ENCODE measurements at places on chromosomes 1 and 21.

DNA sequence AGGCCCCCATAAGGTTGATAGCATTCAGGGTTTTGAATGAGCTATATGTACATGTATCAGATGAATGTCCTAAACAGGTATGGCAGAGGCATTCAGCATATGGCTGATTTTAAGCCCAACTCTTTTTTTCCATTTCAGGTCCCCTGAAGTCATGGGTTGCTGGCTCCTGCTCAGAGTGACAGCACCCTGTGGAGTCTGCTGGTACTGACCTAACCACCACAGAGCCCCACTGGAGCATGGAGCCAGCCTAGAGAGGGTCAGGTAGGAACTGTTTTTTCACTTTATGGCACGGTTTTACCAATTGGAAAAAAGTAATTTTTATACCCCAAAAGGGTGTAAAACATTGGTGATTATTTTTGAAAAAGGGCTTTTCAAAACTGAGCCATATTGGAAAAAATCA lies 82.5 kb upstream of the MPC2 start:
- no peak for ATAC-seq

DNA sequence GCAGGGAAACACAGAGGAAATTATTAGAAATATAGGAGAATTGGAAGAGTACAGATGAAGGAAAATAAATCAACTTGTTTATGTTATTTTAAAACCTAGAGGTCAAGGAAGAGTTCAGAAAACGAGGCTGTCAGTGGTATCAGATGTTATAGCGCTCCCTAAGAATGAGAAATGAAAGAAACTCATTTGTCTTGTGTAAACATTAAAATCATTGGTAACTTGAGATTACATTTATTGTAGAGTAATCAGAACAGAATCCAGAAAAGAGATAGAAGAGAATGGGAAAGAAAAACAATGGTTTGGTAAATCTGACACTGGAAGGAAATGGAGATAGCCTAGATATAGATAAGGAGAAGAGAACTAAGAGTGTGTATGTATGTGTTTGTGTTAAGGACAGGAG lies 106.4 kb downstream of the ATF6 start:
- ATAC-seq = no peak

- no peak for ATAC-seq
Measured at GRCh38 chr1:27000817-27001460, 7.4 kb downstream of the TRNP1 start.

- peak; percentile 83 for ATAC-seq
Measured at GRCh38 chr1:92583821-92584760, 97.4 kb upstream of the GFI1 start.

DNA sequence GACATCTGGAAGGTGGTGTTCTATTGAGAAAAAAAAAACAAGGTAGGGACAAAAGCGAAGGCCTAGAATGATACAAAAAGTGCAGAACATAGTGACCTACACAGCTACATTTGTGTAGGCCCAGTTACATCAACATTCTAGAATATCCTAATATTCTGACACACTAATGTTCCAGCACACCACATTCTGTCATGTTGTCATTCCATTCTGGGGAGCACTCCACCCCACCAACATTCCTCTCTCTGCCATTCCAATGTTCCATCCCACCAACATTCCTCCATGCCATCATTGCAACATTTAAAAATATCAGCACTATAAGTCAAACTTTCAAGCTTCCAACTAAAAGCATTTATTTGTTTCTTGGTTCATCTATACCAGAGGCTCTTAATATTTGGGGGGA lies 28.5 kb downstream of the COA7 start:
- ATAC-seq = no peak

GRCh38 chr21:17436626-17437111 lies 76.2 kb upstream of the CXADR start:
- ATAC-seq = no peak

DNA sequence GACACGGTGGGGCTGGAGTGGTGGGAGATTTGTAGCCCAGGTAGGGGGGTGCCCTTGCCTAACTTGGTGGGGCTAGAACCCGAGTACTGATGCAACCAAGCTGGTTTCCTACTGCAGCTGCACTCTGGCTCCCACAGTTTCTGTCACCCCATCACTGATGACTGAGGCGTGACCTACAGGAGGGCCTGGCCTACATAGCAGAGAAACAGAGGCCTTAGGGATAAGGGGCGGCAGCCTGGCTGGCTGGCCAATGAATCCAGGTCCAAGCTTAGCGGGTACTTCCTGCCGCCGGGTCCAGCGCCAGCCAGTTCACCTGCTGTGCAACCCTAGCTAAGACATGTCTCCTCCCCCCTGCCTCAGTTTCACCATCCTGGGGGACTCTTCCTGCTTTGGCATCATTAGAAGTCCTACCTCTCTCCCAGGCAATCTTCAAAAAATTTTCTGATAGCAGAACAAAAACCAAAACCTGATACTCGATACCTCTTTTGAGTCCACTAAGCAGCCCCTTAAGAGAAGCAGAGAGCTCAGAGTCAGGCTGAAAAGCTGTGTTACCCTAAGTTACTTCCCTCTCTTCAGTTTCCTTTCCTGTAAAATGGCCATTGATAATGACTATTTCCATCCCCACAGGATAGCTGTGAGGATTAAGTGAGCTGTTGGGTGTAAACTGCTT lies 27.3 kb upstream of the RNF19B start:
- no peak for ATAC-seq

GRCh38 chr1:59686574-59686973 lies 128.2 kb upstream of the HOOK1 start:
- no peak for ATAC-seq

GRCh38 chr1:41041614-41042270 lies 20.2 kb upstream of the SLFNL1 start:
- ATAC-seq = no peak
